ENCODE measurements at places on chromosomes 4 and X.

- no peak for DNase-seq
These were observed 177.0 kb downstream of the TENM3 start for GRCh38 chr4:182420189-182420588.

- DNase-seq: no peak
These were observed 311.5 kb downstream of the PPP1R2C start for GRCh38 chrX:42466332-42467046.

DNA sequence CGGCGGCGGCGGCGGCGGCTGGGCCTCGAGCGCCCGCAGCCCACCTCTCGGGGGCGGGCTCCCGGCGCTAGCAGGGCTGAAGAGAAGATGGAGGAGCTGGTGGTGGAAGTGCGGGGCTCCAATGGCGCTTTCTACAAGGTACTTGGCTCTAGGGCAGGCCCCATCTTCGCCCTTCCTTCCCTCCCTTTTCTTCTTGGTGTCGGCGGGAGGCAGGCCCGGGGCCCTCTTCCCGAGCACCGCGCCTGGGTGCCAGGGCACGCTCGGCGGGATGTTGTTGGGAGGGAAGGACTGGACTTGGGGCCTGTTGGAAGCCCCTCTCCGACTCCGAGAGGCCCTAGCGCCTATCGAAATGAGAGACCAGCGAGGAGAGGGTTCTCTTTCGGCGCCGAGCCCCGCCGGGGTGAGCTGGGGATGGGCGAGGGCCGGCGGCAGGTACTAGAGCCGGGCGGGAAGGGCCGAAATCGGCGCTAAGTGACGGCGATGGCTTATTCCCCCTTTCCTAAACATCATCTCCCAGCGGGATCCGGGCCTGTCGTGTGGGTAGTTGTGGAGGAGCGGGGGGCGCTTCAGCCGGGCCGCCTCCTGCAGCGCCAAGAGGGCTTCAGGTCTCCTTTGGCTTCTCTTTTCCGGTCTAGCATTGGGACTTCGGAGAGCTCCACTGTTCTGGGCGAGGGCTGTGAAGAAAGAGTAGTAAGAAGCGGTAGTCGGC, 528 bp downstream of the FMR1 start:
- DNase-seq: peak; percentile 4

- no peak for DNase-seq
These were observed 93.6 kb downstream of the DCTD start for GRCh38 chr4:182823576-182823975.

DNA sequence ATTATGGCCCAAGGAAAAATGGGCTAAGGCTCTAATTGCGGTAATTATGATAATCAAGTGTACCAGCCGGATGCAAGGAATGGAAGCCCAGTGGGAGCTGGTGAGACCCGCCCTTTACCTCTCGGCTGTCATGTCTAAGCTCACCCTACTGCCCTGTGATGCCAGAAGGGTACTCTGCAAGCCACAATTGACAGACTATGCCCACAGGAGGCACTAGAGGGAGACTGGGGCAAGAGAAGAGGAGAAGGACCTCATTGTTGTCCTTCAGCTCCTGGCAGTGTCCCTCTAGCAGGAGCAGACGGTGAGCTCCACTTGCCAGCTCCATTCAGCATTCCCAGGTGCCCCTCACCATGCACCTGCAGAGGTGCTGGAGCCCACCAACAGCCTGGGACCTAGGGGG, 141.8 kb downstream of the SMIM20 start:
- DNase-seq: no peak
